ENCODE measurements at places on chromosomes 3 and 15. TPM values are rescaled to one million over a fixed set of nuclear protein-coding genes. Genes with fewer than 3 reads are reported as not detected.

Gene EEF1AKMT4
- 10.5 TPM for total RNA-seq

Gene GOLGA8K
- 3.3 TPM for total RNA-seq

Gene IFRD2
- 146 TPM for total RNA-seq

Gene NPAP1
- not detected for total RNA-seq

Gene SCAANT1
- not detected for total RNA-seq

Gene ADAMTSL3
- total RNA-seq = 0.05 TPM

Gene PLA2G4B
- total RNA-seq = 4.7 TPM

DNA sequence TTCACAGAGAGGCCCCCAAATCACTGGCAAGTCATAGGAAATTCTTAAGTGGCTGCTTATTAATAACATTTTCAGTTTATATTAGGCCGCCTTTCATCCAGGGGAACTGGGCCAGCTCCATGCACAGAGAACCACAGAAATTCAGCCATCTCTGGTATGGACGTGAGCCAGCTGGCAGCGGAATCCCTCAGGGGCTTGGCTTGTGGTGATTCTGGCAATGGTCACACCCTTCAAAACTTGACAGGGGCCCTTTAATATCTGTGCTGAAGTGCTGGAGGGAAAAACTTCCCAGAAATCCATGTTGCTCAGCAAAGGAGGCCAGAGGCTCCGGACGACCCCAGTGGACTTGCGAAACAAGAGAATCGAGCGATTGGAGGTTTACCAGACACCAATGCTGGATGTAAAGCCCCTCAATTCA, 11.3 kb downstream of the PRICKLE2 start:
- H3K4me1 ChIP-seq = no peaks in the 10 kb centered on the region
- H3K4me3 ChIP-seq = no peak overlapping the region
- DNase-seq = no peak
- H3K36me3 ChIP-seq = no peaks in the 10 kb centered on the region

DNA sequence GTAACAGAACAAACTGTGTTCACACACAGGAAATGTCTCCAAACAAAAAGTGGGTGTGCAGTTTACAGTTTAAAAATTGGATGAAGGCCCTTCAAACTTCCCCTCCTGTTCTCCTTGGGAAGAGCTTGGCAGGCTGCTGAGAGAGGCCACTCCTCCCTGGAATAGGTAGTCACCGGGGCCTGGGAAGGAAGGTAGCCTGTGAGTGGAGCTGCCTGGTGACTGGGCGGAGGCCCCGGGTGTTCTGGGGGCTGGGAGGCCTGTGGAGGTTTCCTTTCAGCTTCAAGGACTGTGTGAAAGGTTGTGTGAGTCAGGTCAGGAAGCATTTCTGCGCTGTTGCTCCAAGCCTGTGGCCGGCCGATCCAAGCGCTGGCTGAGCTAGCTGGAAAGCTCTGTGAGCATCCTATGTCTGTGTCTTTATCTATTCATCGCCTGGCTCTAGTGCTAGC, 14.1 kb downstream of the SLCO3A1 start:
- H3K27ac ChIP-seq = peak overlapping the region; percentile 20
- peak overlapping the region; percentile 28 for H3K4me3 ChIP-seq
- no peaks in the 10 kb centered on the region for H3K27me3 ChIP-seq
- H3K4me1 ChIP-seq = peaks cover 6% of the 10 kb centered on the region
- H3K36me3 ChIP-seq = no peaks in the 10 kb centered on the region
